AG04450 (cell line): ENCODE measurements at places on chromosomes 12 and 14. TPM values are rescaled to one million over a fixed set of nuclear protein-coding genes. Genes with fewer than 3 reads are reported as not detected.

ZDHHC22 gene
- not detected in 2 replicates for polyA plus RNA-seq

MYO1H gene
- polyA plus RNA-seq: not detected in 2 replicates

SMOC1 gene
- 19.2 and 21.9 TPM in 2 replicates for polyA plus RNA-seq

RIMBP2 gene
- polyA plus RNA-seq: not detected in 2 replicates

PTPN21 gene
- 15.8 and 16.0 TPM in 2 replicates for polyA plus RNA-seq

LAG3 gene
- polyA plus RNA-seq: 0.11 and 0.33 TPM in 2 replicates

HOXC13 gene
- polyA plus RNA-seq: not detected in 2 replicates

EPS8 gene
- 56.2 and 69.9 TPM in 2 replicates for polyA plus RNA-seq

SMCO2 gene
- polyA plus RNA-seq: 0.14 and 0.55 TPM in 2 replicates

MRPL51 gene
- 120 and 165 TPM in 2 replicates for polyA plus RNA-seq

GRCh38 chr12:129049917-129050316 lies 196.6 kb downstream of the GLT1D1 start:
- no peak for DNase-seq

GRCh38 chr14:105879867-105880561 lies 353.6 kb downstream of the TMEM121 start:
- DNase-seq: no peak

GRCh38 chr12:115657081-115658013 lies 620.1 kb downstream of the MED13L start:
- DNase-seq: no peak

DNA sequence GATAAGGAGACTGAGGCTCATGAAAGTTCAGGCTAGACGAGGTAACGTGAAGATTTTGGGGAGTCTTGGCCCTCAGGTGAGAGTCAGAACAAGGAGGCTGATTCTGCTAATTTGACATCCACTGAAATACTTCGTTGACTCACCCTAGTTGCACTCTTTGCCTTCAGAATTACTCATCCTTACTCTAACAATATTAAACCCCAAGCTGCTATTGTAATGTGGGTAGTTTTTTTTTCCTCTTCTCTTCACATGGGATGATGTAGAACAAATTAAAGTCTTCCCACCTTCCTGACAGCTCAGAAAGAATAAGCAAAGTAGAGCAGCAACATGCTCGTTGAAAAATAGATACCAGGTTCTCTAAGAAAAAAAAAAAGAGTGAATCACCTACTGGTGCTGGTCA lies 22.0 kb upstream of the SRRM4 start:
- DNase-seq: no peak

DNA sequence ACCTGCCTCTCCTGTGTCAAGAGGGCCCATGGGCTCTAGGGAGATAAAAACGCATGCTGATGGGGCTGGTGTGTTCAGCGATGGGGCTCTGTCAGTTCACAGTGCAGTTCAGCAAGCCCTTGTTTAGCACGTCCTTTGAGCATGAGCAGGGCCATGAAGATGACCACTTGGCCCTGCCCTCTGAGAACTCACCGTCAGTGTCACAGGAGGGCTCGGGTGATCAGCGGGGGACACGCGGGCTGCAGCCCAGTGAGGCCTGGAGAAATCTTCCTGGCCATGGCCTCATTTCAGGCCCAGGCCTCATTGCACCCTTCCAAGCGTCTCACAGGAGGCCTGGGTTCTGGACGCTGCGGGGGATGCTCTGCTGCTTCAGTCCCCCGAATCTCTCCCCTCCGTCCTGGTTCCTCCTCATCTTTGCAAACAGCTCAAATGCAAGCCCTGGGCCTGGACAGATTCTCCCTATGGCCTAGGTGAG lies 181.6 kb downstream of the ADGRD1 start:
- no peak for DNase-seq

DNA sequence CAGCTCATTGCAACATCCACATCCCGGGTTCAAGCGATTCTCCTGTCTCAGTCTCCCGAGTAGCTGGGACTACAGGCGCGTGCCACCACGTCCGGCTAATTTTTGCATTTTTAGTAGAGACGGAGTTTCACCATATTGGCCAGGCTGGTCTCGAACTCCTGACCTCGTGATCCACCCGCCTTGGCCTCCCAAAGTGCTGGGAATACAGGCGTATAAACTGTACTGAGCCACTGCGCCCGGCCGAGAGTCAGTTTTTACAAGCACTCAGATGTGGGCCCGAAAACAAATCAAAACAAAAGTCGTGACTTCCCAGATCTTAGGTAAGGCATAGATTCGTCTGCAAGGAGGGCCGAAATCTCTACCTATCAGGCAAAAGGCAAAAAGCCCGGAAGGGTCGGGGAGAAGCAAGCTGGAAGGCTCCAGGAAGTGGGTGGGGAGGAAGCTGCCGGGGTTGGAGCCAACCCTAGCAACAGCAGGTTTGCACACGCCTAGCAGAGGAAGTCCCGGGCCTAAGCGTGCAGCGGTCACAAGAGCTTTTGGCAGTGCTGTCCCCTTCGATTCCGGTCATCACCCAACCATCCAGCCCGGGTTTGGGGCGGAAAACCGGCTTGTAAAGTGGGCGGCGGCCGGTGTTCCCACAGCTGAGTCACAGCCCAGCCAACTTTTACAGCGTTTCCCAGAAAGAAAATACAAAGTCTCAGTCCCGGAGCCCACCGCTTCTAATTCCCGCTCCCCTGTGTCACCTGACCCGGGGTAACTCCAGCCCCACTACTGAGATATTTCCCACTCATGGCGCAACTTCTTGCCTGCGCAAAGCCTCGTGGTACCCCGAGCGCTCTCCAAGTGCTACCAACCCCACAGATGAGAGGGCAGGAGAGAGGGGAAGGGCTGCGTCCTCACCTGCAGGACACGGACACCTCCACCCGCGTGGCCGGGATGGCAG lies 583 bp downstream of the CPNE8 start:
- no peak for DNase-seq

GRCh38 chr12:49161092-49161795 lies 27.6 kb downstream of the TUBA1A start:
- DNase-seq: no peak

GRCh38 chr12:78177298-78177697 lies 346.6 kb downstream of the NAV3 start:
- DNase-seq: no peak

GRCh38 chr14:81342850-81343580 lies 57.1 kb downstream of the STON2 start:
- no peak for DNase-seq

DNA sequence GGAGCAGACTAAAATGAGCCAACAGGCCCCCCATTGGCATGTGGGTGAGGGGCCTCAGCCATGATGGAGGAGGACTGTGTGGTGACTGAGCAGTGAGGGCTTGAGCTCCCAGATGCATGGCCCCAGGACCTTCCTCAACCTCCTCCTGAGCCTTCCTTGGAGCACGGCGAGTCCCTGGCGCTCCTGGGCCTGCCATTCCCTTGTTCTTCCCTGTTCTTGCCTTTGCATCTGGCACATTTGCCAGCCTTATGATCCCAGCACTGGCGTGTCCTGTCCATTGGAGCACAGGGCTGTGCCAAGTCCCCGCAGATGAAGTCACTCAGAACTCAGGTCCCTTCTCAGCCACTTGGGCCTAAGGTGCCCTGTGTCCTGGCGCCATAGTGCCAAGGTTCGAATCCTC lies 40.3 kb upstream of the MEG3 start:
- DNase-seq: no peak

- DNase-seq: no peak
These were observed 467.1 kb upstream of the FAR2 start for GRCh38 chr12:28681980-28682379.

DNA sequence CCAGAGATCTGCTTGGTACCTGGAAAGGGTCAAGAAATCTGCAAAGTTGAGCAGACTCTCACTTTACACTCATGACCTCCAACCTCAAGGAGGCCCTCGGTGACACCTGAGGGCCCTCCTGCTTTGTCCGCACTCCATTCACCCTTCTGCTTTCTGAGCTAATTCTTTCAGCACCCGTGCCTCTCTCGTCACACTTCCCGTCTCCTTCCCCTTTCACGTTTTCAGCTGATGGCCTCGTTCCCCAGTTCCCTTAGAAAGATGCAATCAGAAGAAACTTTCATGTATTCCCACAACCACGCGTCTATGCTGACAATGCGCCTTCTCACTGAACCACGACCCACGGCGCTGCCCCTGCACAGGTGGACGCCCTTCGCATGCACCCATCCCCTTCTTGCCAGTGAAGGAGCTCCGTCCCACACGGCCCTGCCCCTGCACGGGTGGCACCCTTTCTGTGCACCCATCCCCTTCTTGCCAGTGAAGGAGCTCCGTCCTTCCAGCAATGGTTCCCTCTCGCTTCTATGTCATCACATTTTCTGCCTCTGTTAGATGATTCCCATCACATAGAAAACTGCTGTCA lies 340.1 kb upstream of the FKBP4 start:
- no peak for DNase-seq

DNA sequence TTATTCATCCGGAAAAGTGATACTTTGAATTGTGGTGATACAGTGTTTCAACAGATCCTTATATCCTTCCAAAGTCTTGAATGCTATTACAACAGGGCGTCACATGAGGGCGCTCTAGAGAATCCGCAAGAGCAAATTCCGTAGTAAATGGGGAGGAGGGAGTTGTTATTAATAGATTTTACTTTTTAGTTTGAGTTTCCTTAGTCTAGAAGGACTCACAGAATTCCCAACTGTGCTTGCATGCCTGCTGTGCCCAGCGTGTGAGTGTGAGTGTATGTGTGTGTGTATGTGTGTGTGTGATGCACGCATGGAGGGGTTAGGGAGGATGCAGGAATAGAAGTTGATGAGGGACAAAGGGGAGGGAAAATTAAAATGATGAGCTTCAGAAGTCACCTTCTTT lies 375.3 kb downstream of the C12orf75 start:
- peak; percentile 37 for DNase-seq

DNA sequence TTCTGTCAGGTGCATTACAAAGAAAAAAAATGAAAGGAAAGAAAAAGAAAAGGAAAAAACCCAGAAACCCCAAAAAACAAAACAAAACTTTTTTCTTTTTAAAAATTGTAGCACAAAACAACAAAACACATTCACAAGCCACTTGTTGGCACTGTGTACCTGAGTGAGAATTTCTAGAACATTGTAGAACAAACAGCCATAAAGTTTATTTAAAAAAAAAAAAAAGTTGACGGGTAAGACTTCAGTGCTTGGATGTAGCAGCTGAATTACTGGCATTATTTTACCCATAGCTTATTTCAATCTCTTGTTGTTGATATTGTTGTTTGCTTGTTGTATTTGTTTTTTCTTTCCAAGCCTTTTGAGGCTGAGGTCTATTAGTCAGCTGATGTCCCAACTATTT lies 415.8 kb downstream of the SOX5 start:
- DNase-seq: no peak

- no peak for DNase-seq
These were observed 64.2 kb upstream of the OVCH1 start for GRCh38 chr12:29561664-29562071.

DNA sequence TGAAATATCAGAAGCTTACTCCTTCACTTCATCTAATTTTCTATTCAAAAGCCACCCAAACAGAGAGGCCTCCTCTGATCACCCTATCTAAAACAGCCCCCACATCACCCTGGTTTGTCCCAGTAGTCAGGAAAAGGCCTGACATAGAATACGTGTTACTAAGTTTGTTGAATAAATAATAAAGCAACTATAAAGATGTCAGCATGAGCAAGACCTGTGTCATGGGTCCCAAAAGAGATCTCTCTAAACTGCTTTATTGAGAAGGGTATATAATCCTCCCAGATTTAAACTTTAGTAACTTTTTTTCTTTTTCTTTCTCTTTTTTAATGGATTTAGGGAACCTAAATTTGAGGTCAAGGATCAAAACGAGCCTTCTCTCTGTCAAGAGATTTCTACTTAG lies 27.4 kb upstream of the C12orf50 start:
- DNase-seq: no peak

GRCh38 chr12:112482733-112483132 lies 64.0 kb downstream of the PTPN11 start:
- no peak for DNase-seq

DNA sequence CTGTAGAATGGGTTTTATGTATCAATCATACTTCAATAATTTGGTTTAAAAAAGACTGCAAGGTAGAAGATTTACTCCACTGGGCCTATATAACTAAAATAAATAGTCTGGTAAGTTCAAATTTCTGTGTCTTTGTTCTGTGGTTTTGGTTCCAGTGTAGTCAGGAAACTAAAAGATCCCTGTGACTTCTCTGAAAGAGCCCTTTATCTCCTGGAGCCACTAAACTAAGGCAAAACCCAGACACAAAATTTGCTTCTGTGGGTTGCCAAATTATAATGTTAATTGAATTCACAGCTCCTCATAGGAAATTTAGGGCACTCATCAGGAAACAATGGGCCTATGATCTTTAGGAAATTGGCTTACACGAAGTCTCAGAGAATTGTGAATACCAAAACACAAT lies 1038.4 kb downstream of the GALC start:
- no peak for DNase-seq

DNA sequence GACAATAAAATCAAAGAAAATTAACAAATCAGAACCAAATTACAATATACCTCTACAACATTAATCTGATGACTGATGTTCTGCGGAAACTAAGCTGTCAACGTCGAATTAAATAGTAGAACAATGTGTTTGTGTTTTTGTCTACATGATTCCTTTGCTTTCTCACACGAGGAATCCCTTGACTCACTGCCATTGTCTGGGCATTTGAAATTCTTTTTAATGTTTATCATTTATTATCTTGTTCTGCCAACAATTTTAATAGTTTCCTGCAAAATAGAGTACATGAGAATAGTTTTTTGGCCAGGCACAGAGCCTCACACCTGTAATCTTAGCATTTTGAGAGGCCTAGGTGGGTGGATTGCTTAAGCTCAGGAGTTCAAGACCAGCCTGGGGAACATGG lies 76.6 kb upstream of the KRAS start:
- no peak for DNase-seq
